ENCODE measurements at places on chromosomes 3 and 15.

DNA sequence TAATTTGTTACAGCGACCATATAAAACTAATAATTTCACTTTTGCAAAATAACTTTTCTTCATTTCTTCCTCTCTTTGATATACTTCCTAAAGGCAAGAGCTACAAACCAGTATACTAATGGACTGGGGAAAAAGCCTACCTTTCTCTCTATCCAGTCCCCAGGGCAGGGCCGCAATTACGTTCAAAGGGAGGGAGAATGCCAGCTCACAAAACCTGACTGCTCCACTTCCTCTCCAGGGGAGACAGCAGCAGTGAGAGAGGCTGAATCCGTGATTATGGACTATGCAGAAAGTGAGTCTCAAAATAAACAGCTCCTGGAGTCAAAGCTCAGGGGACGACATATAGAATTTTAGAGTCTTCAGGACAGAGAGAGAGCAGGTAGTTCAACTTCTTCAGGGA is 126.9 kb upstream of the HES1 start:
- no peak for DNase-seq

GRCh38 chr3:25856902-25857518 is 67.1 kb downstream of the OXSM start:
- DNase-seq = no peak

DNA sequence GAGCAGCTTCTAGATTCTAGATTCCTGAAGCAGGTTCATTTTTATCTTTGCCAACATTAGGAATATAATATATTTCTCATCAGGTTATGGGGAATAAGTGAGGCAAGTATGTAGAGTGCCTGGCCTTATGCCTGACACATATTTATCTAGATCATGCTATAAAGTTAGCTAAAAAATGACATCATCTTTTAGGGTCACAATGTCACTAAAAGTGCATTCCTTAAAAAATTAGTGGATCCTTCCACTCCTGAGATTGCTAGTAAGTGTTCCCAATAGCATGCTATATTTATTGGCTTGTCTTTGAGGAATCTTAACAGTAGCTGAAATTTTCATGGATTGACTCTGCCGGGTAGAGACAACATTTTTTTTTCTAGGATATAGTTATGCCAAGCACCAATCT is 305.9 kb upstream of the TMCO5A start:
- no peak for DNase-seq

DNA sequence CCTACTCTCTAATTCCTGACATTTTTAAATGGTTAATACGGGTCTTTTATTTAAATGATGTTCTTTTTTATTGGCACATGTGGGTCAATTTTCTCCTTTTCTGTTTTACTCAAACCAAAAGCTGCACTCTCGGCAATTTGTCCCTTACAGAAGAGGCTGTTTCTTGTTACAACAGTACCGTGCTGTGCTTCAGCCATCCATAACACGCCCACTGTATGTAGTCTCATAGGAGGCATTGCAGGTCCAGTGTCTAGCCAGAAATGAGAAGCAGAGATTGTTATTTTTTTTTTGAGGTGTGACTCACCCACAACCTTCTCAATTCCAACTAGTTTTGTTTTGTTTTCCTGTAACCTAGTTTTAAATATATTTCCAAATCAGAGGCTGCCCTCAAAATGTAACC is 164.6 kb downstream of the GMNC start:
- DNase-seq = no peak

DNA sequence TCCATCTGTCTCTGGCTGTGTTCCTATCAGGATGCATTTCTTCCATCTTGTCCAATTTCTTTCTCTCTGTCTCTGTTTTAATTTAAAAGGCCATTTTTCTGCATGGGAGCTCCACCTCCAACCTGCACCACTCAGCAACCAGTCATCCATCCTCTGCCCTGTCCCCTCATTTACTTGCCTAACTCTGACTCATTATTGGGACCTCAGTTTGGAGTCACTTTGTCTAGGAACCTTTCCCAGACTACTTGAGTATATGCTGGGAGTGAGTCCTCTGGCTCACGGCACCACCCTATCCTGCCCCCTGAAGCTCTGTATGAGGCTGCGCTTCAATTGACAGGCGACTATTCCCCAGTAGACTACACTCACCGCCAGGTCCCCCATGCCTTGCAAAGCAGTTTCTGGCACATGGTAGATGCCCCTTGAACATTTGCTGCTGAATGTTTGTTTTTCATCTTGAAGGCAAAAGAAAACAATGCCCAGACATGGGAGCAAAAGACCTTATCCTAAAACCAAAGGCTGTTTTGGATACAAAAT is 513.3 kb upstream of the CFAP20DC start:
- no peak for DNase-seq

GRCh38 chr3:14909250-14909649 is 38.1 kb upstream of the NR2C2 start:
- DNase-seq = no peak

- no peak for DNase-seq
Observed at GRCh38 chr15:65580287-65580686, 30.6 kb downstream of the INTS14 start.

DNA sequence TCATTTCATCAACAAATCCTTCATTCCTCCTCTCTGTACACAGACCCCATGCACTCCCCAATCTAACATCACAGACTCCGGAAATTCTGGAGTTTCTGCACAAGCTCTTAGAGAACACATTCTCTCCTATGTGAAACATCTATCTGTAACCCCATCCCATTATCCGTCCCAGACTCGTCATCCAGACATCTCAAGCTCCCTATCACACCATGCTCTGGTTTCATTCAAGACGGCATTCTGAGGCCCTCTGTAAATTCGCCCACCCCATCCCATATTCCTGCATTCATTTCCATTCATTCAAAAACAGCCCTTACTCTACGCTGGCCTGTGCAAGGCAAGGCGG is 575 bp downstream of the LEO1 start:
- no peak for DNase-seq

DNA sequence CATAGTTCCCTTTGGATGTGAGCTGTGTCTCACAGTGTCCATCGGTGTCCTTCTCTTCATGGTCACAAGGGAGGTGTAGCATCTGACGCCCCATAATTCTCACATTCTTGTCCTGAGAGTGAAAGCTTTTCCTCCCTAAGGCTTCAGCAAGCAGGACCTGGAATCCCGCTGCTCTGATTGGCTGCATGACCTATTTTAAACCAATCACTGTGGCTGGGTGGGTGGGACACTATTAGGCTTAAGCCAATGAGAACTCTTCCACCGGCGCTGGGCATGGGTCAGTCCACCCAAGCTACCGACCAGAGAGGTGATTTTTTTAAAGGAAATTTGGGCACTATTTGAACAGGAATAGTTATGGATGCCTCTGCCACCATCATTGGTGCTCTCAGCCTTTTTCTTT is 385.9 kb downstream of the MFSD1 start:
- DNase-seq = no peak

DNA sequence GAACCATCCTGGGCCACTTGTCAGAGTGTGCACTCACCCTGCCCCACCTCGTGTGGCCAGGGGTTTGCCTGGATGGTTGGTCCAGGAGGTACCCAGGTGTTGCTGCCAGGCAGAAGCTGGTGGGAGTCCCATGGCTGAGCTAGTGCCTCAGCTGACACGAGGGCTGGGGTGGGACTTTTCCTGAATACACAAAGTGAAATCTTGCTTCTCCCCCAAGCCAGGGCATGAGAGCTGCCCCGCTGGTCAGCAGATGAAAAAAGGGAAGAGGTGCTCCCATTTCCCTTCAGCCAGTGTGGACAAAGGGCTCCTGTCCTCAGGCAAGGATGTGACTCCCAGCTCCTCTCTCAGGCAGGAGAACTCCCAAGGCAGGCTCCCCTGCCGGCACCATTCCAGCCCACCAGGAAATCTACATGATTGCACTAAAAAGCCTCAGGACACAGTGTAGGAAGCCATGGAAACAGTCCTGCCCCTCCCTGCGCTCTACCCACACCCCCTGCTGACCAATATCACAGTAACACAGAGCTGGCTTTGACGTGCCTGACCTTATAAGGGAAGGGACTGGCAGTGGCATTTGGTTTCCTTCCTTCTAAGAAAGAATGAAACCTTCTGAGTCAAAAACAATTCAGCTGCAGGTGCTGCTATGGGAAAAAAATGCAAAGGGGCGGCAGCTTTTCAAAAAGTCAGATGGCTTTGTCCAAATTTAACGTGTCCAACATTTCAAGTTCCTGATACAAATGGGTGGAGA is 33.9 kb downstream of the MYO5C start:
- DNase-seq = no peak

DNA sequence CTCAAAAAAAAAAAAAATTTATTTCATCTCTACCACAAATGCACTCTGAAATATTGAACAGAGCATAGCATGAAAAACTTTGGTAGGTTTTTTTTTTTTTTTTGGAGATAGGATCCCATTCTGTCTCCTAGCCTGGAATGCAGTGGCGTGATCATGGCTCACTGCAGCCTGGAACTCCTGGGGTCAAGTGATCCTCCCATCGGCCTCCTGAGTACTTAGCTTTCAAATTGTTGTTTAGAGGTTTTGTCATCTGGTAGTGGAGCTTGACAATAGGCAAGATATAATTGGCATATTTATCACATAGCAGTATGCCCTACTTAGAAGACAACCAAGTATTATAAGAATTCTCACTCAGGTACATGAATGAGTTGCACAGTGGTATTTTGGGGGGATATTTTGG is 234.2 kb upstream of the ST8SIA2 start:
- no peak for DNase-seq

DNA sequence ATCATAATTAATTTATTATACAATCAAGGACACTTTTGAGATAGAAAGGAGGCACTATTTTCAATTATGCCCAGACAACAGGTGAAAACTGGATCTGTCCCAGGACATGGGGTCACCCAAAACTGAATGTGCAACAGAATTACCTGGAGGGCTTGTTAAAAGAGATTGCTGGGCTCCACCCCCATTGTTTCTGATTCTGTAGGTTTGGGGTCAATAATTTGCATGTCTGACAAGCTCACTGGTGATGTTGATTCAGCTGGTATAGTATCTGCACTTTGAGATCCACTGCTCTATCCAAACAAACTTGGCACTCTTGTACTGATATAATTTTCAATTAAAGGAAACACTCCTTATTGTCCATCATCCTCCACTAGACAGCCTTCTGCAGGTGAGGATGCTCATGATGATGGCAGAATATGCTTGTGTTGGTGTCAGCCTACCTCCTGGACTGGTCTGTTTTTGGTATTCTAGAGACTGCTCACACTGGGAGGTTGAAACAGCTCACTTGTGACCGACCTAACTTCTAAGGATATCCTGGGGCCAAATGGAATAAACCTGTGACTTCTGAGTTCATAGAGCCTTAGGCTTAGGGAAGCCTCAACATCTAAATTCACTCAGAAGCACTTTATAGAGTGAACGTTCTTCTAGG is 2.2 kb downstream of the P2RY14 start:
- DNase-seq = no peak

- no peak for DNase-seq
Observed at GRCh38 chr3:47849699-47850563, 47.0 kb downstream of the DHX30 start.

DNA sequence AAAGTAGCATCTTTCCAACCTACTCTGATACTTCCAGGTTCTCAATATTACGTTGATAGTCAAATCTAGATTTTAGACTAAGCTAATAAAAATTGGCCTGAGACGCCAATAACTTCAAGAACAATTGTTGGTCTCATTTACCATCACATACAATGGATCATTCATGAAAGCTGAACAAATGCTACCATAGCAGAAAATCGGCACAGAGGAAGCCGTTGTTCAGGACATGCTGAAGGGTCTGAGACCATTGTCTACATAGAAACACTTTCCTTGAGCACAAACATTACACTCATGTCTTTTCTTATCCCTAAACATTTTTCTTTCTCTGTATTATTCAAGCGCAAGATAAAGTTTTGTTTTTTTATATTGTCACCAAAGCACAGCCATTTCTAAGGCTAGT is 37.2 kb upstream of the FHIT start:
- DNase-seq = no peak

DNA sequence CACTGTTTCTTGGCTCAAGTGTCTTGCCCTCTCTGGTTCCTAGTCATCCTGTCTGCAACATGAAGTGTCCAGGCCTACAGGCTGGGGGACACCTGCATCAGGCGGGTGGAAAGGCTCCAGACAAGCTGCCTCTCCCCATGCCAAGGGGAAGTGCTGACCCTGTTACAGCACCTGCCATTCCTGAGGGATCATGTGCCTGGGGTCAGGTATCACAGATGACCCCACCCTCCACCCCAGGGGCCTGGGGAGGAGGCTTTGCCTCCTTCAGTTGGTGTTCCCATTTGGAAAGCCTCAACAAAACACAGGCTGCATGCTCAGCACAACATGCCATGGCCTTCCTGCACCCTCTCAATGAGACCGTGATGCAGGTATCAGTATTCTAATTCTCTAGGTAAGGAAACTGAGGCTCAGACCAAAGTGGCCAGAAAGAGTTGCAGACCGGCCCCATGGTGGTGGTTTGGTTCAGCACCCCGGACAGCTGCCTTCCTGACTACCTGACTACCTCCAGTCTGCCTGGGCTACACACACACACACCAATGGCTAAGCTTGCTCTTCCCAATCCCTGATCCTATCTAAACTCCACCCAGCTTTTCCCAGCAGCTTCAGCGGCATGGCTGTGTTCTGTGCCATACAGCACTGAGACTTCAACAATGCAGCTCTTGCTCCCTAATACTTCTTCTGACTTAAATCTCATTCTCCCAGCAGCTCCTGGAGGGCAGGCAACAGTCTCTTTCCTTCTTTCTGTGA is 69.7 kb upstream of the LINGO1 start:
- DNase-seq = no peak

DNA sequence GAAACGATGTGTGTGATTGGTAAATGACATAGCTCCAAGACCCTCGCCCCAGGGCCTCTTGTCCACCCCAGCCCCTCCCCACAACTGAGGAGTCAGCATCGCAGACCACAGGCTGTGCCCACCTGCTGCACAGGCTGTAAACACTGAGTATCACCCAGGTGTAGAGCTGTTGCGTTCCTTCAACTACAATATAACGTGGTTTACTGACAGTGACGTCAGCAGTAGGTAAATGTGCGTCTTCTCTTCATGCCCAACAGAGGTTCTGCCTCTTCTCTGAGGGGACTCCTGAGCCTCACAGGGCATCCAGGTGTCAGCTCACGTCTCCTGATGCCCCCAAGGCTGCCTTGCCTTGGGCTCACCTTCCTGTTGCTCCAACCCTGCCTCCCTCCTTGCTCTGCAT is 395.1 kb downstream of the CACNA2D3 start:
- DNase-seq = no peak

DNA sequence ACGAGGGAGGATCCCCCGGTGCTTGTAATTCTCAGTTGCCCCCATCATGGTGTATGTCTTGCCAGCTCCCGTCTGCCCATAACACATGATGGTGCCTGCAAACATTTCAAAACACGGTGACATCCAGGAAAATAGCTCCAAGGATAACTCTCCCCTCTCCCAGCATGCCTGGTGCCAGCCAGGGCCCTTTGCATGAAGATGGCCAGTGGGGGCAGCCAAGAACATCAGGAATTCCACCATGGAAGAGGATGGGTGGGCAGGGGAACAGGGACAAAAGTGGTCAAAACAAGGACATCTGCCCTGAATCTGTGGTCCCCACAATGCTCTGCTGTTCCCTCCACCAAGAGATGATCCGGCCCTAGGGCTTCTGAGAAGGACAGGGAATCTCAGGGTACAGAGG is 9.0 kb downstream of the KIF9 start:
- no peak for DNase-seq

GRCh38 chr15:89349206-89349558 is 14.6 kb upstream of the POLG start:
- no peak for DNase-seq

- DNase-seq = no peak
Observed at GRCh38 chr15:29270169-29270955, 740 bp upstream of the NSMCE3 start.

- no peak for DNase-seq
Observed at GRCh38 chr3:111976254-111976653, 2.6 kb upstream of the ABHD10 start.
